ENCODE measurements at places on chromosomes 2 and 18.

- DNase-seq = no peak
These were observed 6.8 kb downstream of the UGT1A6 start for GRCh38 chr2:233699424-233700027.

- DNase-seq = no peak
These were observed 194.6 kb downstream of the GPD2 start for GRCh38 chr2:156630579-156631337.

DNA sequence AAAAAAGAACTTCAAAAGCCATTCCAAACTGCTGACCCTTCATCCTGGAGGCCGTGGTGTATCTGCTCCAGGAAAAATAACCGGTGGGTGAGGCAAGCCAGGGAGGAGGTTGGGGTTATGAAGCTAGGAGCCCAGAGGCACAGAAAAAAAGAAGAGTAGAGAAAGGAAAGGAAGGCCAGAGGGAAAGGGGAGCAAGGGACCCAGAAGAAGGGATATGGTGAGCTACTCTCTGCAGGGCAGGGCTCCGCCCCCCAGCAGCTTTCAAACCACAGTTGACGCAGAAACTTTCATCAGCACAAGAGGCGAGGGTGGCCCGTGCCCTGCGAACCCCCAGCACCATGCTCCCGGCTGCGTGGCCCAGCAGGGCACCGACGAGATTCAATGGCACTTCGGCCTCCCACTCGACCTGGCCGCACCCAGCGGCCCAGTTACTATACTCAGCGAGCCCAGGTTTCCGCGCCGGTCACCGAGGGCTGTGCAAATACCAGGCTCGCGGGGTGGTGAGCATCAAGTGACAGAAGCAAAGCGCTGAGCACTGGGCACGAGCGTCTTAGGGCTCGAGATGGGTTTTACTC is 665 bp downstream of the MCM6 start:
- peak; percentile 68 for DNase-seq

- no peak for DNase-seq
These were observed 24.8 kb upstream of the LMAN1 start for GRCh38 chr18:59383851-59384250.

DNA sequence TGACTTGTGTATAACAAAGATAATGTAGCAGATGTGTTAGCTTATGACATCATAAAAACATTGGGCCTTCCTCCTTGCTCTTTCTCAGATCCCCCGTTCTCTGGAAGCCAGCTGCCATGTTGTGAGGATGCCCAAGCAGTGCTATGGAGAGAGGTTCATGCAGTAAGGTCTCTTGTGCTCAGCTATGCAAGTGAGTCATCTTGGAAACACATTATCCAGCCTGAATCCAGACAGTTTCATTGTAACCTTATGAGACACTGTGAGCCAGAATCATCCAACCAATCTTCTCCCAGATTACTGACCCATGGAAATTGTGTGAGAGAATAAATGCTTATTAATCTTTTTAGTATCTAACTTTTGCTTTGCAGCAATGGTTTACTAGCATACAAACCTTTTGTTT is 60.8 kb downstream of the ST6GAL2 start:
- DNase-seq = no peak

DNA sequence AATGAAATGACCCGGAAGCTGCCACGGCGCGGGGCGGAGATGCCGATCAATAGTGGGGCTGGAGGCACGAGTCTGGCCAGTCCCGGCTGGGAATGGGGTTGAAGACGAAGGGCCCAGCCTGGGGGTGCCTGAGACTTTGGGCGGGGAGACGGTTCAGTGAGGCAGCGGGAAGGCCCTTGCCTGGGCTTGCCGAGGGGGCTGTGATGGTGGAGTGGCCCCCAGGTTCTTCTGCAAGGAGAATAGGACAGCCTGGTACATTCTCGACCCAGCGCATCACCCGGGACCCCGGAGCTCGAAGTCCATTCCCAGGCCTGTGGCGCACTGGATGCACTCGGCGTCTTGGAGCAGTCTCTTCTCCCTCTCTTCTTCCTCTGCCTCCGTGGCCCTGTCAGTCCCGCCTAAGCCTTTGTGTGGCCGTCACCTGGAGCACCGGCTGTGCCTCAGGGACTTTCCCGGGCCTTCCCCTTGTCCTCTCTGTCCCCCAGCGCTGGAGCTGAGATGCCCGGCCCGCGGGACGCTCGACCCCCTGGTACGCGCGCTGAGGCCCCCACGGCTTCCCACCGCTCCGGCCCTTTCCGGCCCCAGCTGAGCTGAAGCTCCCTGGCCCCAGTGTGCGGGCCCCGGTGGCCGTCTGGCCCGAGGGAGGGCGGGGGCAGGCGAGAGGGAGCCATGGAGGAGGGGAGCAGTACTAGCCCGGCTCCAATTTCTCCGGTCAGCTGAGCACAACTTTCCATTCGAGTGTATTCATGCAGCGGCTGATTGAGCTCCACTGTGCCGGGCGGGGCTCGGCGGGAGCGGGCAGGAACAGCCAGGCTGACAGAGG is 8.0 kb downstream of the SIX3 start:
- no peak for DNase-seq

DNA sequence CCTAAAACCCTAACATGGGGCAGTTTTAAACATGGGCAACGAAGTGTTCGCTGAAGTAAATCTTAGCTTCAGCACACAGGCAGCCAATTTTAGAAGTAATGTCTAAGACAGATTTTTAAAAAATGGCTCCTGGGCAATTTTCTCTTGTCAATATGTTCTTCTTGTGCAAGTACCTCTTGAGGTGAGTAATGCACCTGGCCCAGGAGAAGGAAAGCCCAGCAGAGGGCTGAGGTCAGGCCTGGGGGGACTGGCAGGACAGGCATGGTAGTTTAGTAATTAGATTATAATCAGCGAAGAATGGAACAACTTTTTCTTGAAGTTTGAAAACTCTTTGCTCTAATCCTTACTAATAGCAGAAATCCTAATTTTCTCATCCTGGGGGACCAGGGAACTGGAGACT is 77.6 kb downstream of the SPRED2 start:
- DNase-seq = no peak

DNA sequence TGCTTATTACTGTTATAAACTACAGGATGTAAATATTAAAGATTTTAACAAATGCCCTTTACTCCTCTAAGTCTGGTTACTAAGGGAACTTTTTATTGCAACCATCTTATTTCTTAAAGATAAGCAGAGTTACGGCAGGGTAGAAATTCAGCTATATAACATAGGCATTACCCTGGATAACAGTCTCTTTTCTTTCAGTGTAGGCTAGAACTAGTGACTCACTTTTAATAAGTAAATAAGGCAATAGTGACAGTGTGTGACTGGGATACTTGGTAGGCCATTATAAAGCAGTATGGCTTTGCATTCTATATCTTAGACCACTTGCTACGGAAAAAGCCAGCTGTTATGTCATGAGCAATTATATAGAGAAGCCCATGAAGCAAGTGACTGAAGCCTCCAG is 1041.0 kb upstream of the NRXN1 start:
- DNase-seq = no peak

- no peak for DNase-seq
These were observed 1119.8 kb downstream of the RPIA start for GRCh38 chr2:89811295-89811694.

DNA sequence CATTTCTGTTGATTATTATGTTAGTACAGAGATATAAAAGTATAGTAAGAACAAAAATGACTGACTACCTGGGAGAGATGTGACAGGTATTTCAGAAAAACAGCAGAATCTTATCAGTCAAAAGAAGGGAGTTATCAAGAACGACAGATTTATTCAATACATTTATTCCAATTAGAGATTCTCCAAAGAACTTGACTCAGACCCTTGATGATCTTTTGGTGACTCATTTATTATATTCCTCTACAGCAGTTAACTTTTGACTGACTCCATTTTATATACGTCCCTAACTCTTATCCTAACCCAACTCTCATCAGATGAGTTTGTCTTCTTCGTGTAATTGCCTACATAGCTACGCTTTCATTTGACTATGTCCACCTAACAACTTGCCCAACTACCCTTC is 91.1 kb downstream of the C2orf74 start:
- no peak for DNase-seq

- no peak for DNase-seq
These were observed 82.4 kb upstream of the HPCAL1 start for GRCh38 chr2:10220045-10220901.

GRCh38 chr2:229244975-229245374 is 26.1 kb downstream of the PID1 start:
- DNase-seq = no peak

DNA sequence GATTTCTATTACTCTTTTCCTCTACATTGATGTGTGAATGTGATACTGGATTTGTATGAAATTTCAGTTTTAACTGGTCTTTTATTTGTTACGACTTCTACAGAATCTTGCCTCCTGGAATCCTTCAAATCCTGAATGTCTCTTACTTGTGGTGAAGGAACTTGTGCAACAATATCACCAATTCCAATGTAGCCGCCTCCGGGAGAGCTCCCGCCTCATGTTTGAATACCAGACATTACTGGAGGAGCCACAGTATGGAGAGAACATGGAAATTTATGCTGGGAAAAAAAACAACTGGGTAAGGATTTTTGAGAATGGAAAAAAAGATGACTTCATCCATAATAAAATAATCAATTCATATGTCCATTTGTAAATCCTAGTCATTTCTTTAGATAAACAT is 134.6 kb downstream of the BABAM2 start:
- DNase-seq = no peak

GRCh38 chr2:15940661-15941480 is 521 bp downstream of the MYCN start:
- DNase-seq = no peak

GRCh38 chr2:37570773-37571586 is 100.5 kb downstream of the CDC42EP3 start:
- DNase-seq = no peak

DNA sequence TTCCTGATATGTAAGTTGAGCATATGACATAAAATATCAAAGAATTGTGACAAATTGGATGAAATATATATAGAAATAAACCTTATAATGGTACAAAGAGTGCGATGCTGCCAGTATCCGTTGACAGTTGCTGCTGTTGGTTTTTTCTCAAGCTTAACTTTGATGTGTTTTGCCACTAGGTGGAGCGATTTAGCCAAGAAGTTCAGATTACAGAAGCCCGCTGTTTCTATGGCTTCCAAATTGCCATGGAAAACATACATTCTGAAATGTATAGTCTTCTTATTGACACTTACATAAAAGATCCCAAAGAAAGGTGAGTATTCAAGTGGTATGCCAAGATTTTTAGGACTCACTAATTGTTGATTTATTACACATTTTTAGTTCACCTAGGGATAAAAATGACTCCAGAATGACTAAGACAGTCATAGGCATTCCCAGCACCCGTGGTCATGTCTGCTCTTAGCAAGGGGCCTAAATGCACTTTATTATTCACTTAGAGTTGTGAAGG is 2.1 kb downstream of the RRM2 start:
- peak; percentile 69 for DNase-seq

DNA sequence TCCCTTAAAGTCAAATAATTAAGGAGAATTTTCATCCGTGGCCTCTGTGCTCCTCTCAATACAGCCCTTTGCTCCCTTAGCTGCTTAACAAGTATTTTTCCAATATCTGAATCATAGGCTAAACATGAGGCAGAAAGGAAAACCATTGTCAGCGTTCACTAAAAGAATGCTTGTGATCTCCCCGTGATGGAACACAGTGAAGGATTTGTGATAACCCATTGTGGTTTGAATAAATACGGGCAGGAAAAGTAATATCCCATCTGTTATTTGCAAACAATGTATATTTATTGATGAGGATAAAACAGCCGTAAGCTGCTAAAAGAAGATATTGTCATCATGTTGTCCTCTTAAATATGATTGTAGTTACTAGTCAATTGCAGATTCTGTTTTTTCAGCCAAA is 258.1 kb downstream of the NAPG start:
- DNase-seq = no peak

DNA sequence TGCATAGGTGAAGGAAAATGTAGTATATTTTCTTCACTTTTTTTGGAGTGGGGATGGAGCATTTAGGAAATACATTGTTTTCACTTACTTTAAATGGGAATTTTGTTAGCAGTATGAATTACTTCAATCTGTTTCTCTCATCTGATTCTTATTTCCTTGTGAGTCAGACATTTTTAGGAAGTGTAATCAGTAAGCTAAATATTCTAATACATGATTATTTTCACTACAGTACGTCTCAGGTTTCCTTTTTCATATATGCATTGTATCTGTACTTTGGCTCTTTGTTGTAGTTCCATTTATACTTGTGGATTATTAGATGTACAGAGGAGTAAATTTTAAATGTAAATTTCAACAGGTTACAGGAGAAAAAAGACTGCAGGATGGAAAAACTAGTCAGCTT is 27.9 kb downstream of the GPD2 start:
- DNase-seq = no peak

GRCh38 chr2:127105656-127106456 is 1.1 kb downstream of the BIN1 start:
- DNase-seq = no peak

DNA sequence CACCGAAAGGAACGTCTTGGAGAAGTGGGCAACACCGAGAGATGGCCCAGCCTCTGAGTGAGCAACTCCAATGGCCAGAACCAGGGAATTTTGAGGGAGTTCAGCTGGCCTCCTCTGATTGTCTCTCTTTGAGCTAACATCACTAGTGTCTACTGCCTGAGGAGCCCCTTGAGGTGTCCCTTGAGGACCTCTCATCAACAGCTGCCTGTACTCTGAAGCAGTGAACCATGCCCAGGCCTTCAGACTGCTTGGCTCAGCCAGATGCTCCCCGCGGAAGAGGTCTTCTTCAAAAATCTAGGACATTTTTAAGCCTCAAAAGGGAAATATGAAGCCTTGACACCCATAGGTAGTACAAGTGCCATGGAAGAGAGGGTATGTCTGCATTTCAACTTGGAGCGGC is 430.4 kb downstream of the TXNL1 start:
- DNase-seq = no peak

DNA sequence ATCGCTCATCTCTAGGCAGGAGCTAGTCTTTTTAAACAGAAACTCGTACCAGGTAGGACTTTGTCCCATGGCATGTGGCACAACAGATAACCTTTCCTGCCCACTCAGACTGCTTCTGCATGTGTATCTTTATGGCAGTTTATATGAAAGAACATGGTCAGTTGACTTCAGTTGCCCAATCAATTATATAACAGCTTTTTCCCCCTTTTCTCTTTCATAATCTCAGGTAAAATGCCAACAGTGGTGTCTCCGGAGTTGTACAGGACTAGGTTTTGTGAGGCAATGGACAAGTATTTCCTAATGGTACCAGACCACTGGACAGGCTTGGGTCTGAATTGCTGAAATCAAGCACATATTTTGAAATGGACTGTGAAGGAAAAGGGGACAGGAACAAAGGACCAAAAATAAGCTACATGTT is 51.6 kb upstream of the PTH2R start:
- DNase-seq = no peak

GRCh38 chr18:54268751-54269150 is 566 bp upstream of the POLI start:
- DNase-seq = no peak

- no peak for DNase-seq
These were observed 133.5 kb downstream of the TMEM182 start for GRCh38 chr2:102895376-102895775.

GRCh38 chr2:181275643-181276070 is 181.5 kb upstream of the ITGA4 start:
- no peak for DNase-seq

Data from memory B cell (primary cell).